ENCODE measurements at places on chromosomes 6 and 20.

DNA sequence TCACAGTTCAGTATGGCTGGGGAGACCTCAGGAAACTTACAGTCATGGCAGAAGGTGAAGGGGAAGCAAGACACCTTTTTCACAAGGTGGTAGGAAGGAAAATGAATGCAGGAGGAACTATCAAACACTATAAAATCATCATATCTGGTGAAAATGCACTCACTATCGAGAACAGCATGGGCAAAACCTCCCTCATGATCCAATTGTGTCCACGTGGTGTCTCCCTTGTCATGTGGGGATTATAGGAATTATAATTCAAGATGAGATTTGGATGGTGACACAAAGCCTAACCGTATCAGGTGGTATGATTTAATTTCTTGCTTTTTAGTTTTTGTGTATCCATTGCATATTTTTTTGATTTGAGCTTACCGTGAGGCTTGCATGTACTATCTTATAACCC is 133.2 kb upstream of the SYNCRIP start:
- DNase-seq: no peak

GRCh38 chr20:57006411-57007170 is 259.9 kb downstream of the BMP7 start:
- no peak for DNase-seq

DNA sequence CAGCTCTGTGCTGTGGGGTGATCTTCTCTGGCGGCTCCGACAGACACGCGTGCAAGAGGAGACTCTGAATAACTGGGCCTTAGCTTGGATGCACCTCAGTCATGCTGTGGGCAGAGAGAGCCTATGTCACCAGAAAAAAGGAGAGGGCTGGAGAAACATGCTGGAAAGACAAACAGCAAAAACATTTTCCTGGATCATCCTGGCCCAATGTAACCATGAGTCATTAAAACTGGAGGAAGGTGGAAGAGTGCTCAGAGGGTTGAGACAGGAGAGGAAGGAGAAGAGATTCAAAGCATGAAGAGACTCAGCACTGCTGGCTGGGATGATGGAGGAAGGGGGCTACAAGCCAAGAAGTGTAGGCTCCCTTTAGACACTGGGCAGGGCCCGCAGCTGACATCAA is 292.0 kb downstream of the CDH26 start:
- DNase-seq: no peak

DNA sequence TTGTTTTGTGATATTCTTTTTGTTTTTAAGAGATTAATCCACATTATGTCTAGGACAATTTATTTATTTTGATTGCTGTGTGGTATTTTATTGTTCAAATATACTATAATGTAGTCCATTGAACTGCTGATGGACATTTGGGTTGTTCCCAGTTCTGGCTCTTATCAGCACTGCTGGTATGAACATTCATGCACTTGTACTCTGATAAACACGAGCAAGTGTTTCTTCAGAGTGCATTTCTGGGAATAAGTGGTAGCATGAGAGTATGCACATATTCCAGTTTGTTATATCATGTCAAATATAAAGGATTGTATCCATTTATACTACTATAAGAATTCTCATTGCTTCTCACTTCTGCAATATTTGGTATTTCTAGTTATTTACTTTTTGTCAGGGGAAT is 7.1 kb downstream of the CALHM6 start:
- no peak for DNase-seq

GRCh38 chr20:64055893-64056638 is 6.6 kb upstream of the SOX18 start:
- no peak for DNase-seq

- DNase-seq: no peak
Observed at GRCh38 chr6:69303382-69303781, 493.4 kb downstream of the LMBRD1 start.

GRCh38 chr6:126117251-126117650 is 130.9 kb downstream of the TRMT11 start:
- DNase-seq: no peak

DNA sequence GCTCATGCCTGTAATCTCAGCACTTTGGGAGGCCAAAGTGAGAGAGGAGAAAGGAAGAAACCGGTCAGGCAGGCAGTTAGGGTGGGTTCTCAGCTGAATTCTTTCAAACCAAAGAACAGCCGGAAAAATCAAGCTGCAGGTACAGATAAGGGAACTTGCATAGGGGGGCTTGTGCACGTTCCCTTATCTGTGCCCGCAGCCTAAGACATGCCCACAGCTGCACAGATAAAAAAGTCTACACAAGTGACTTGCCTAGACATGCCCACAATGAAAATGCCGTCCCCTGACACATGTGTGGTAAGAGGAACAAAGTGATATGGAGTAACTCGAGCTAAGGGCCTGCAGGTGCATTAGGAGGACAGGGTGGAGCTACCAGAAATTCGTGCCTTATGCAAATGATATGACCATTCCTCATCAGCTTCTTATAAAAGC is 175.8 kb upstream of the SALL4 start:
- no peak for DNase-seq

- DNase-seq: no peak
Observed at GRCh38 chr20:23294166-23294565, 56.4 kb upstream of the NXT1 start.

- DNase-seq: no peak
Observed at GRCh38 chr6:106227612-106228507, 97.7 kb downstream of the ATG5 start.

GRCh38 chr20:44448753-44449546 is 26.7 kb upstream of the TTPAL start:
- no peak for DNase-seq

- no peak for DNase-seq
Observed at GRCh38 chr6:11224252-11224965, 8.1 kb downstream of the NEDD9 start.

GRCh38 chr20:37396416-37397075 is 50.6 kb downstream of the SRC start:
- DNase-seq: no peak

DNA sequence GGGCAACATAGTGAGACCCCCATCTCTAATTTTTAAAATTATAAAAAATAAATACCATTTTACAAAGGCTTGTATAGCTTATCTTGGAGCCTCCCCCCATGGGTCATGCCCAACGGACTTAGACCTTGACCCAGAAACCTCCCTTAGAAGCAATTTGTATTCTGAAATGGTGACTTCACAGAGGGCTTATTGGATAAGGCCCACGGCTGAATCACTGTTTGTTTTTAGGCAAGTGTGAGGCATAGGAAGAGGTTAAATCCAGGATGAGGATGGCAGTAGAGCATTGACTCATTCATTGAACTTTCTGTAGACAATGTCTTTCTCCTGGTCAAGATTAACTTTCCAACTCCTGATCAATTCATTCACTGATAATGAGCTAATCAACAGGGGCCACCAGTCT is 6.2 kb upstream of the SNAI1 start:
- no peak for DNase-seq

GRCh38 chr6:109977791-109978173 is 329 bp upstream of the GPR6 start:
- DNase-seq: no peak

- no peak for DNase-seq
Observed at GRCh38 chr20:24108581-24108980, 120.0 kb upstream of the GGTLC1 start.

- no peak for DNase-seq
Observed at GRCh38 chr6:95819939-95820338, 195.8 kb upstream of the FUT9 start.

GRCh38 chr6:159427771-159428170 is 258.6 kb downstream of the FNDC1 start:
- DNase-seq: no peak

DNA sequence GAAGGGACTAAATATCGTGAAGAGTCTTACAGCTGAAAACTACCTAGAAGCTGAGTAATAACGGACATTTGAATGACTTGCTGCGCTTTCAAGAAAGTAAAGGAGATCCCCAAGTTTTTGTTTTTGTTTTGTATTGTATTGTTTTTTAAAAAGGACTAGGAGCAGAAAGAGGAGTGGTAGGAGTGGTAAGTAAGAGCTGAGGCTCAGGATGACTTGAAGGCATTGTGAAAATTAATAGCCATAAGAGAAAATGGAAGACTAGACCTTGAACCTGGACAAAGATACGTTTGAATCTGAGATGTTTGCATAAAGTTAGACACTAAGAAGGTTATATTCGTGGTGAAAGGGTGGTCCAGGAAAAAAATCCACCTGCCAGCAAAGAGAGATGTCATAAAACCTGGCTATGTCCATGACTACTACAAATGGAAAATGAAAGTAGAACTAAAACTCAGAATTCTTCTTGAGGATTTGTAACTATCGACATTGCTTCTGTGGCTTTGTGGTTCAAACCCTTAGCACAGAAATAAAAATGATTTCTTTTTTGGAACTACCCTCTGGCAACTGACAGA is 824.8 kb upstream of the FLRT3 start:
- DNase-seq: no peak

- DNase-seq: no peak
Observed at GRCh38 chr6:125201961-125202729, 48.6 kb downstream of the TPD52L1 start.

- DNase-seq: no peak
Observed at GRCh38 chr20:40410028-40410427, 279.0 kb downstream of the MAFB start.

DNA sequence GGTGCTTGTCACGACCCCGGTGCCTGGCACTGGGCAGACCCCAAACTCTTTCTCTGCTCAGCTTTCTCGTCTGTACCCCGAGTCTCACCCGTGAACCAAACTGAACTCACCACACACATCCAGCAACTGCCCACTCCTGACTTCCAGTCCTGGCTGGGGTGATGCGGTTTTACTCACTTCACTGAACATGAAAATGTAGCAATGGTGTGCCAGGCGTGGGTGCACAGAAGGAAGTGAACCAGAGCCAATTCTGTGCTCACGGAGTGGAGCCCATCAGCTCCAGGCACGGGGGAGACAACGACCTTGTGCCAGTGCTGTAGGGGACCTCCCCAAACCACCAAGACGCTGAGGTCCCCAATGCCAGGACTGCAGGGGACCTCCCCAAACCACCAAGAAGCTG is 78.7 kb upstream of the AFDN start:
- no peak for DNase-seq

DNA sequence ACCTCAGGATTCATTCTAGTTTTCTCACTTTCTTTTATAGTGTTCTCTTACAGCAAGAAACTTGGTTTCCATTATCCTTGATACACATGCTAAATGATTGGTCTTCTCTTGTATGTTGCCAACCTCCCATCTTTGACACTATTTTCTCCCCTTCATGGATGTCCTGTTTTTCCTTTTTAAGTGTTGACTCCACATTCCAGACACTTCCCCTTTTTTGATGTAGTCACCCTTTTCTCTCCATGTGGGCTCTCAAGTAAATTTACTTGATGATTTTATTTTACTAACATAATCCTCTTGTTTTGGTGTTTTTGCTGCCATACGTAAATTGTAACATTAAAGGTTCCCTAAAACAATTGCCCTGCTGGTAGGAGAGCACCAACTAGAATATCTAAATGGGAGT is 148.1 kb downstream of the ZFAND3 start:
- DNase-seq: no peak

- DNase-seq: no peak
Observed at GRCh38 chr6:31285486-31285885, 13.6 kb upstream of the HLA-C start.

DNA sequence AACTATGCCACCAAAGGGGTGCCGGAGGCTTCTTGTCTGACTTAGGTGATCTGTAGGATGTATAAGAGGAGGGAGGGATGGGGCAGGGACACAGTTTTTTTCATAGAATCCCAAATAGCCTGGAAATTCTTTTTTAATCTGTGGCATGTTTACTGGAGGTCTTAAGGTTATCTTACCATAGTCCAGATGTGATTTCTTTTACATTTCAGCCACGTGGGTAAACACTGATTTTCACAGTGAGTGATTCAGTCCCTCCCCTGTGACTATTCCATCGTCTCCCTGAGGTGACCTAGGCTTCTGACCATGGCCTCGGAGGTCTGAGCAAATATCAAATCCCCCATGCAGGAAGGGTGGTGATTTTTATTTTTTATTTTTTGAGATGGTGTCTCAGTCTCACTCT is 67.7 kb downstream of the AKAP12 start:
- DNase-seq: no peak

DNA sequence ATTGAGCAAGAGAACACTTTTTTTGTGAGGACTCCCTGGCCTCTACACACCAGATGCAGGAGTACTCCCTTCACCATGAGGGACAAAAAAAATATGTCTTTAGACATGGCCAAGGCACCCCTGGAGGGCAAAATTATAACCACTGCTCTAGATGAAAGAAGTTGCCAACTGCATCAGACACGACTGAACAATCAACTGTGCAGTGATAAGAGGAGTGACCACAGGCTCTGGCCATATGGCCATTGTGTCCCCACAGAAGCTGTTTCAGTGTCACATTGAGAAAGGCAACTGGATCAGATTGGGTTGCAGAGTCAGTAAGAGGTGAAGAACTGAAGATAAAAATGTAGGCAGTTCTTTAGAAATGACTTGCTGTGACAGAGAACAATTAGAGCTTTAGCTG is 85.7 kb downstream of the C6orf118 start:
- no peak for DNase-seq

DNA sequence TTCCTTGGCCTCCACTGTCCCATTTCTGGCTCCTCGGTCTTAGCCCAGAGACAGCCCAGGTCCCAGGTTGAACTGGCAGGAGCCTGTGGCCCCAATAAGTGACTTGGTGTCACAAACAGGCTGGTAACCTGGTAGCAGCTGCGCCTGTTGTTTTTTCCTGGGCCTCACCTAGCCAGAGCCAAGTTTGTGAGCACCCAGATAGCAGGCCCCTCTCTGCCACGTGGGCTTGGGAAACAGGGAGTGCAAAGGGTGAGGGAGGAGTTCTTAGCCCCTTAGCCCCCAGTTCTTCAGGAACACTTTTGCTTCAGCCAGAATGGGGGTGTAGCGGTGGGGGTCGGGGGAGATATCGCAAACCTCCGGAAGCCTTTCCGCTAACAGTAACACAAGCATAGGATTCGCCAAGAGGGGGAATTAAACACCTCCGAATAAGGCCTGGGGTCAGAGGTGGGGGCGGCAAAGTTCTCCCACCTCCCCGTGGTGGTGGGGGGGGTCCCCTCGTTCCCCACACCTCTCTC is 760 bp downstream of the C6orf132 start:
- no peak for DNase-seq

DNA sequence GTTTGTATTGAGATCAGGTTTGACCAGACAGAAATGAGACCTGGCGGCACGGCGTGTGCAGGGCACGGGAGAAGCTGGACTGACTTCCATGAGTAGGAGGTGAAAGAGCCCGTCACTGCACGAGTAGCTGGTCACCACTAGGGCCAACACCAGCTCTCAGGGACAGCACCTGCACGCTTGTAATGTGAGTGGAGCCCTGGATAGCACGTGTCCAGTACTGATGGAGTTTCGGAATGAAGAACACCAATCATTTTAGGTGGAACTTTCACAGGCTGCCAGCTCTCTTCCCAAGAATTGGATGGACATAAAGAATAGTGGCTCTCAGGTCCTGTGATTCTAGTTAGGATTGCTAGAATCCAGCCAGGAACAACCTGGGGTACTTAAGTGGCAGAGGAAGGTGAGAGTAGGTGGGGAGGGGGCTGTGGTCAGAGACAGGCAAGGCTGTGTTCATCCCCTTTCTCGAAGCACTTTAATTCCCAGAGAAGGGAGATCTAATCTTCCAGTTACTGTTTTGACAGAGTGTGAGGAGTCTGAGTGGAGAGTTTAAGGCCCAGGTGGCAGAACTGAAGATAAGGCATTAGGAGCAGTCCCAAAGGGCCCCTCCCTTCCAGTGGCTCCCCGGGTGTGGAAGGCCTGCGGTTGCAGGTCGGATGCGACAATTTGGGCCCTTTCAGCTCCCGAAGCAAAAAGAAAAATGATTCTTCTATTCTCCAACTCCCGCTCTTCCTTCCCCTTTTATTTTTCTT is 314.8 kb downstream of the QKI start:
- no peak for DNase-seq

- DNase-seq: no peak
Observed at GRCh38 chr6:28758046-28758817, 165.6 kb downstream of the TRIM27 start.

GRCh38 chr6:43240950-43241349 is 2.3 kb upstream of the TTBK1 start:
- no peak for DNase-seq
